ENCODE measurements at places on chromosomes 16 and 17.

- no peak for DNase-seq
Measured at GRCh38 chr16:56944954-56945839, 13.3 kb downstream of the HERPUD1 start.

DNA sequence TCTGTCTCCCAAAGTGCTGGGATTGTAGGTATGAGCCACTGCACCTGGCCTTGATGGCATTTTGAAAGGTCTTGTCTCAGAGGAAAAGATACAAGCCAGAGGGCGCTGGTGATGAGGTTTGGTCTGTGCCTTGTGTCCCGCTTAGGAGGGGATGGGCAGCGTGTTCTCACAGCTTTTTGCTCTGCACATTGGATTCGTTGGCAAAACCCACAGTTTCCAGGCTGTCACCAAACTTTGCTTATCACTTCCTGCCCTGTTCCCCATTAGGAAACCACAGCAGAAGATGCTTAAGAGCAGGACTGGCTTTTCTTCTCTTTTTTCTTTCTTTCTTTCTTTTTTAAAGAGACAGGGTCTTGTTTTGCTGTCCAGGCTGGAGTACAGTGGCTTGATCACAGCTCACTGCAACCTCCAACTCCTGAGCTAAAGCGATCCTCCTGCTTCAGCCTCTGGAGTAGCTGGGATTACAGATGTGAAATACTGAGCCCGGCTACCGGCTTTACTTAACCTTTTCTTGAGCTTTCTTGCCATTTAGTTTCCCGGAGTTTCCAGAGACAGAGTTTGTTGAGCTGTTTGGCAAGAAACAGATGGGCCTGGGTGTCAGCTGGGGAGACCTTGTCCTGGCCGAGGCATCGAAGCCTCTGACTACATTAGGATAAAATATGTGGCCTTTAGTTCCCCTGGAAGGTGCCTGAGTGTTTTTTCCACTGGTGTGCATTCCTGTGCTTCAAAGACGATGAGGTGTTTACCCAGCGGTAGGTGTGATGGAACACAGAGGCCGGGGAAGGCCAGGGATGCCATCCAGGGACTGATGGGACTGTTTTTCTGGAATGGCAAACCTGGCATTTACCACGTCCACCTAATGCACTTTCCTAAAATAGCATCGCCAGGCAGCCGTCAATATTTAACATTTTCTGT is 112.9 kb downstream of the ABCC1 start:
- DNase-seq: no peak

GRCh38 chr17:73571511-73572130 is 72.6 kb downstream of the SDK2 start:
- no peak for DNase-seq

GRCh38 chr17:57544401-57544800 is 200.7 kb downstream of the CCDC182 start:
- DNase-seq: no peak

GRCh38 chr16:4703906-4704305 is 10.5 kb downstream of the NUDT16L1 start:
- no peak for DNase-seq

DNA sequence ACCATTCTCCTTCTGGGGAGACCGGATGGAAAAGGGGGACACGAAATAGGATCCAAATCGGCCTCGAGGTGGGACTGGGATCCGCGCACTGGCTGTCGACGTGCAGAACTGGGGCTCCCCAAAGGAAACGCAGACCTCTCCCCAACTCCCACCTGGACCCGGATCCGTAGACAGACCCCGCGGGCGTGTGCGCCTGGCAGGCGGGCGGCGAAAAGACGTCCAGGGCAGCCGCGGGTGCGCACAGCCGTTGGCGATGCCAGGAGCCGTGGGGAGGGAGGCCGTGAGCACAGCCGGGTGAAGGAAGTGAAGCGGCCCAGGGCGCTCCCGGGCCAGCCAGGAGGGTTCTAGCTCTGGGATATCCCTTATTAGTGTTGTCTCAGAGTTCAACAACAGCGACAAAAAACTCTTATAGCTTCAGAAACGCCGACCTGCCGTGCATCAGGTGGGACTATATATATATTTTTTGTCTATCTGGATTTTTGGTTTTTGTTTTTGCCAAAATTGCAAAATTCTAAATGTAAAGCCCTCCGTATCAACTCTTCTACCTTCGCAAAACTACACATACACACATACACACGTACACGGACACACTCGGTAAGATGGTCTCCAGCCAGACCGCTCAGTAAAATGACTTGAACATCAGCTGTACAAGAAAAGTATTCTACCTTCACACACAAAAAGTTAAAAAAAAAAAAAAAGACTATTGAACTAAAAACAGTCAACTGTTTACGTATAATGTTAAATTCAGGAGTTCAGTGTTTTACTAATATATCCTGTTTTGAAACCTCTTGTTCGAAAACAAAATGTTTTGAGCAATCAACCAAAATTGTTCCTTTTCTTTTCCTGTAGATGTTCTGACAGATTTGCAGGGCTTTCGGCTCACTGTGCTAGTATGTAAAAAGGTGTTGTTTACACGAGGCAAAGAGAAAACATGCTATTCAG is 5.2 kb upstream of the AATF start:
- DNase-seq: peak; percentile 77

DNA sequence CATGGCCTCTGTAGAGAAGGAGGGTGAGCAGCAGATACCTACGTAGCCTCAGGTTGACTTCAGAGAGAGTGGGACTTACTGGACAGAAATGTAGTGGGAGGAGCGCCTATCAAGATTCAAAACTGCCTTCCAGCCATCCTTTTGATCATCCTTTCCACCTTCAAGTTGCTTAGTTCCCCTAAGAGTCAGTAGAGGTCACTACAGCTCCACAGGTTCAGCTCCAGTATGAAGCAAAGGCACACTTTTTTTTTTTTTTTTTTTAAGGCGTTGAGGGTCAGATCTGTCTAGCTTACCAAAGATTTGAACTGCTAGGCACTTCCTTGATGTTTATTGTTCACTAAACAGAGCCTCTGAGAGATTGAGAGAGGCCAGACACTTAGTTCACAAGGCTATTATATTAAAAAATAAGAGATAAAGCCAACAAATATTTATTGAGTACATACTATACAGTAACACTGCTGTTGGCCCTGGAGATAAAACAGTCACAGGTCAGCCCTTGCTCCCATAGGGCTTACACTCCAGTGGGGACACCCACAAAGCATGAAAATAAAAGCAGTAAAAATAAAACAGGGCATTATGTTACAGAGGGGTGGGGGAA is 3.1 kb downstream of the RNF227 start:
- no peak for DNase-seq

GRCh38 chr16:47204736-47205504 is 61.2 kb upstream of the NETO2 start:
- DNase-seq: no peak

GRCh38 chr17:12646761-12647422 is 18.8 kb upstream of the MYOCD start:
- no peak for DNase-seq

DNA sequence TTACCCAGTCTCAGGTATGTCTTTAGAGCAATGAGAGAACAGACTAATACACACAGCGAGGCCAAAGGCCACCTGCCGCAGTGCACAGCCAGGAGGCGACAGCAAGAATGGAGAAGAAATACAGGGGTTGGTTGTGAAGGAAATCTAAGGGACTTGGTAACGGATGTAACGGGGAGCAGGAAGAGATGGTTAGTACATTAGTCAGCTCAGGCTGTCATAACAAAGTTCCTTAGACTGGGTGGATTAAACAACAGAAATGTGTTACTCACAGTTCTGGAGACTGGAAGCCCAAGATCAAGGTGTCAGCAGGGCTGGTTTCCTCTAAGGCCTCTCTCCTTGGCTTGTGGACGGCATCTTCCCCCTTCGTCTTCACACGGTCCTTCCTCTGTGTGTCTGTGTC is 47.1 kb downstream of the TVP23C start:
- no peak for DNase-seq

DNA sequence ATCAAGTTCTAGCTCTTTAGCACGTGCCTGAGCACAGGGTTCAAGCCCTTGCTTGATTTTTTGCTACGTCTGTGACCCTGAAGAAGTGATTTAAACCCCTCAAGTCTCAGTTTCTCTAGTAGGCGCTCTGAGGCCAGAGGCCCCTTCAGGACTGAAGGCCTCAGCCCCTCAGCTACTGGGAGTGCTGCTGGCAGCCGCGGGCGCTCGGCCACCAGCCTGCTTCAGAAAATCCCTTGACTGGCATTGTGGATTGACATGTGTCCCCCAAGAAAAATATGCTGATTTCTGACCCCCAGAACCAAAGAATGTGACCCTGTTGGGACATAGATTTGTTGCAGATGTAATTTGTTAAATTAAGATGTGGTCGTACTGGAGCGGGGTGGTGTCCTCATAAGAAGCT is 20.2 kb upstream of the WFDC1 start:
- DNase-seq: no peak

GRCh38 chr16:7834771-7835431 is 502.3 kb downstream of the RBFOX1 start:
- no peak for DNase-seq

DNA sequence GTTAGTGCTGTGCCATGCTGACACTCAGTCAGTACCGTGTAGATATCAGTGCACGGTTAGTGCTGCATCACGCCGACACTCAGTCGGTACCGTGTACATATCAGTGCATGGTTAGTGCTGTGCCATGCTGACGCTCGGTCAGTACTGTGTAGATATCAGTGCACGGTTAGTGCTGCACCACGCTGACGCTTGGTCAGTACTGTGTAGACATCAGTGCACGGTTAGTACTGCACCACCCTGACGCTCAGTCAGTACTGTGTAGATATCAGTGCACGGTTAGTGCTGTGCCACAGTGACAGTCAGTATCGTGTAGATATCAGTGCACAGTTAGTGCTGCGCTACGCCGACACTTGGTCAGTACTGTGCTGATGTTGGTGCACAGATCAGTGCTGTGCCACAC is 102.8 kb upstream of the ZNF469 start:
- DNase-seq: no peak

DNA sequence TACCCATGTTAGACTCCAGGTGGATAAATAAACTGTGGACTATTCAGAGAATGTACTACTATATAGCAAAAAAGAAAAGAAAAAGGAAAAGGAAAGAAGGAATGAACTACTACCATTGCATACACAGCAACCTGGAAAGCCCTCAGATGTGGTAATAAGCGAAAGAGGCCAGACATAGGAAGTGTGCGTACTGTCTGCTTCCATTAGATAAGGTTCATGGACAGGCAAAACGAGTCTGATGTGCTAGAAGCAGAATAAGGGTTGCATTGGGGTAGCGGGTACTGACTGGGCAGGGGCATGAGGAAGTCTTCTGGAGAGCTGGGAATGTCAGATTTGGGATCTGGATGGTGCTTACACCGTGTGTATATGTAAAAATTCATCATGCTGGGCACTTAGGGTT is 21.8 kb downstream of the CLEC16A start:
- no peak for DNase-seq
